ENCODE measurements at places on chromosomes 5 and 9. TPM values are rescaled to one million over a fixed set of nuclear protein-coding genes. Genes with fewer than 3 reads are reported as not detected.

- no peak overlapping the region for H3K4me3 ChIP-seq
- no peak overlapping the region for H3K27ac ChIP-seq
- H3K4me1 ChIP-seq, result no peaks in the 10 kb centered on the region
- H3K36me3 ChIP-seq, result no peaks in the 10 kb centered on the region
- no peaks in the 10 kb centered on the region for H3K27me3 ChIP-seq
Measured at GRCh38 chr5:59850766-59851165, 42.8 kb downstream of the PDE4D start.

GRCh38 chr9:134637696-134638501, 3.7 kb upstream of the COL5A1 start:
- no peaks in the 10 kb centered on the region for H3K36me3 ChIP-seq
- H3K4me1 ChIP-seq, result peaks cover 19% of the 10 kb centered on the region
- H3K27ac ChIP-seq, result no peak overlapping the region
- no peak overlapping the region for H3K4me3 ChIP-seq
- DNase-seq, result peak; percentile 65
- H3K27me3 ChIP-seq, result no peaks in the 10 kb centered on the region

GRCh38 chr5:84383816-84384603, 670 bp downstream of the EDIL3 start:
- H3K4me1 ChIP-seq, result peaks cover 35% of the 10 kb centered on the region
- H3K36me3 ChIP-seq, result no peaks in the 10 kb centered on the region
- DNase-seq, result no peak
- H3K27ac ChIP-seq, result peak overlapping the region; percentile 81
- peak overlapping the region; percentile 48 for H3K4me3 ChIP-seq

DNA sequence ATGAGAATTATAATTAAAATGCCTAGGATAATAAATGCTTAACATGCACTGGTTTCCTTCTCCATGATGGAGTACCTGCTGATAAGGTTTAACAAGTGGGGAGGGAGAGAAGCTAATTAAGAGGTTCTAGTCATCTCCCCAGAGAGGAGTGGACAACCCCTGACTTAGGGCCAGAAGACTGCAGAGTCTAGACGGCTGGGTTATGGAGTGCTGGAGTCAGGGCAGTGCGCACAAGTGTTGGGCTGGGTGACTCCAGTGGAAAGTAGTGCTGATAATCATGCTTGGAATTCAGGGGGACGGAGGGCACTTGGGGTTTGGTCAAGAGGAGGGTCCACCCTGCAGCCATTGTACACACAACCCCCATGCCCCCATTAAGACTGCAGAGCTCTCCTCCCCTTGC, 32.8 kb upstream of the TGFBI start:
- H3K27me3 ChIP-seq, result no peaks in the 10 kb centered on the region
- no peak for DNase-seq
- no peaks in the 10 kb centered on the region for H3K36me3 ChIP-seq

- H3K36me3 ChIP-seq, result no peaks in the 10 kb centered on the region
- DNase-seq, result no peak
- no peak overlapping the region for H3K4me3 ChIP-seq
- no peak overlapping the region for H3K27ac ChIP-seq
- H3K4me1 ChIP-seq, result no peaks in the 10 kb centered on the region
Measured at GRCh38 chr5:12023614-12024241, 119.5 kb upstream of the CTNND2 start.

DNA sequence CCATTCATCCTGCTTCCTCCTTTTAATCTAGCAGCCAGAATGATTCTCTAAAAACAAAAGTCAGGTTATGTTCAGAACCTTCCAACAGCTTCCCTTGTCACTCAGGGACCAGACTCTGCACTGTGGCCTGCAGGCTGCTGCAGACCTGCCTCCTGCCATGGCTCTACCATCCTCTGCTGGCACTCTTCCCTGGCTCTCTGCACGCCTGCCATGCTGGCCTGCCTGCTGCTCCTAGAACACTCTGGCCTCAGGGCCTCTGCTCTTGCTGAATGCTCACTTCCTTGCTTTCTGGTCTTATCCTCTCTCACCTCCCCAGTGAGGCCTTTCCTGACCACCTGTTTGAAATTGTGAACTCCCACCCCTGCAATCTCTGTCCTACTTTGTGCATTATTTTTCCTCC, 149.4 kb downstream of the CD180 start:
- no peaks in the 10 kb centered on the region for H3K27me3 ChIP-seq
- H3K27ac ChIP-seq, result no peak overlapping the region
- H3K4me1 ChIP-seq, result peaks cover 52% of the 10 kb centered on the region
- H3K4me3 ChIP-seq, result no peak overlapping the region
- peak; percentile 48 for DNase-seq
- H3K36me3 ChIP-seq, result no peaks in the 10 kb centered on the region

DNA sequence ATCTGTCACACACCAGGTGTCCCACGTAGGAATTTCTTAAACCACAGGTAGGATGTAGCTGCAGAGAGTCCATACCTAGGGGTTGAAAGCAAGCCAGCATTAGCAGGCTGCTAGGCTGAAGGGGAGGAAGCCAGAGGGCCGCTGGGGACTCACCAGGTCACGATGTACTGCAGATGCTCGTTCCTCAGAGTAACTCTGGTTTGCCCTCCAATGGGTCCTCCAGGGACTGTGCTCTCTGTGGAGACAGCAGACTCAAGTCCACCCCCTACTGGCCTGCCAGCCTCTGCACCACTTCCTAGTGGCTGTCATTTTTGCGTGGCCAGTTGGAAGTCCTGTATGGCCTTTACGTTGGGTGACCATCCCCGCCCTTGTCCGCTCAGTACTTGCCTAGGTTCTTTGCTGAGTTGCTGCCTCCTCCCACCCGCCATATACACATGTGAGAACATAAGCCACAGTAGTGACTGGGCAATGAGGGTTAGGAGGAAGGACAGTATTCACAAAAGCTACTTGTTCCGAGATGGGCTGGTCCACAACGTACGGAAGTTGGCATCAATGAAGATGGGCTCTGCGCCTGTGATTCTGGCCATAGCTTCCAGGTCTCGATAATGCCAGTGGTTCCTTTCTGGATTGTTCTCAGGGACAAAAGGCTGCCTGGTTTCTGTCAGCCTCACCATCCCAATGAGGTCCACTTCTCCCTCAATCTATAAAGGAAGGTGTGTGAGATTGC, 4.1 kb downstream of the RPL7A start:
- H3K4me1 ChIP-seq, result peaks cover 48% of the 10 kb centered on the region
- H3K27me3 ChIP-seq, result no peaks in the 10 kb centered on the region
- H3K4me3 ChIP-seq, result no peak overlapping the region
- H3K36me3 ChIP-seq, result peaks cover 56% of the 10 kb centered on the region
- DNase-seq, result no peak

- H3K27me3 ChIP-seq, result no peaks in the 10 kb centered on the region
- H3K36me3 ChIP-seq, result no peaks in the 10 kb centered on the region
- H3K27ac ChIP-seq, result no peak overlapping the region
- H3K4me3 ChIP-seq, result no peak overlapping the region
- peak; percentile 39 for DNase-seq
Measured at GRCh38 chr5:55572020-55572419, 37.3 kb upstream of the PLPP1 start.

GRCh38 chr9:22147813-22148527, 138.9 kb upstream of the CDKN2B start:
- no peaks in the 10 kb centered on the region for H3K4me1 ChIP-seq
- H3K27me3 ChIP-seq, result no peaks in the 10 kb centered on the region
- H3K36me3 ChIP-seq, result no peaks in the 10 kb centered on the region

- peak overlapping the region; percentile 39 for H3K4me3 ChIP-seq
- no peaks in the 10 kb centered on the region for H3K27me3 ChIP-seq
- H3K27ac ChIP-seq, result no peak overlapping the region
- H3K4me1 ChIP-seq, result peaks cover 20% of the 10 kb centered on the region
- peak; percentile 84 for DNase-seq
Measured at GRCh38 chr9:136372561-136373299, 739 bp downstream of the CARD9 start.

DNA sequence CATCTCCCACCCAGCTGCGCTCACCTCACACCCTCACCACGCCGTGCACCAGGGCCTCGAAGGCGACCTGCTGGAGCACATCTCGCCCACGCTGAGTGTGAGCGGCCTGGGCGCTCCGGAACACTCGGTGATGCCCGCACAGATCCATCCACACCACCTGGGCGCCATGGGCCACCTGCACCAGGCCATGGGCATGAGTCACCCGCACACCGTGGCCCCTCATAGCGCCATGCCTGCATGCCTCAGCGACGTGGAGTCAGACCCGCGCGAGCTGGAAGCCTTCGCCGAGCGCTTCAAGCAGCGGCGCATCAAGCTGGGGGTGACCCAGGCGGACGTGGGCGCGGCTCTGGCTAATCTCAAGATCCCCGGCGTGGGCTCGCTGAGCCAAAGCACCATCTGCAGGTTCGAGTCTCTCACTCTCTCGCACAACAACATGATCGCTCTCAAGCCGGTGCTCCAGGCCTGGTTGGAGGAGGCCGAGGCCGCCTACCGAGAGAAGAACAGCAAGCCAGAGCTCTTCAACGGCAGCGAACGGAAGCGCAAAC, 1.1 kb downstream of the POU4F3 start:
- no peaks in the 10 kb centered on the region for H3K36me3 ChIP-seq
- peak overlapping the region; percentile 3 for H3K4me3 ChIP-seq
- DNase-seq, result no peak
- H3K4me1 ChIP-seq, result peaks cover 3% of the 10 kb centered on the region

DNA sequence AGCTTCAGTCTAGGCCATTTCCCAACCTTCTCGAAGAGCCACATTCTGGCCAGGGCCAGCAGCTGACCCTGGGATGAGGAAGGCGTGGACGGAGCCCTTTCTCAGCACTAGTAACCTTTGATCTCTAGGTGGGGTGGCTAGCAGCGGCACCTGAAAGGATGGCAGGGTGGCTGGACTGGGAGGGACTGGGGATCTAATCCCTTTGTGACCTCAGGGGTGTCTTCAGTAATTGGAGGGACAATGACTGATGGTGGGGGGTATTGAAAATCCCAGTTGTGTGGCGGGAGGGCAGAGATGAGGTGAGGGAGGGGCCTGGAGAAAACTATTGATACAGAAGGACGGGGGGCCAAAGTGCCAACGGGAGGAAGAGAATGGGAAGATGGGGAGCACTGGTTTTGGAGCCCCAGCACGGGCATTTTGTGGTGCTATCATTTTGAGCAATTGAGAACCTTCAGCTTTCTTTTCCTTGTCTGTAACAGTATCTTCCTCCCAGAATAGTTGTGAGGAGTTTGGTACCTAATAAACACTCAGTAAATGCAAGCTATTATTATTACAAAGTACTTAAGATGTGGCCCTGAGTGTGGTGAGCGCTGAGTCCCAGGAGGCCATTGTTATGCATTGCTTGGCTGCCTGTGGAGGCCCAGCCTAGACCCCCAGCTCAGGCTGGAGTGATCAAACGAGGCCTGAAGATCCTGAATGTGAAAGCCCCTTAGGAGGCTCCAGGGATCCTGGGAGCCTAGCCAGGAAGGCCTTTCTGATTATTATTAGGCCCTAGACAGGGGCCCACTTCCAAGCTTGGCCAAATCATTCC, 37.3 kb upstream of the UBE2D2 start:
- no peak overlapping the region for H3K4me3 ChIP-seq
- no peaks in the 10 kb centered on the region for H3K4me1 ChIP-seq
- H3K27ac ChIP-seq, result no peak overlapping the region
- DNase-seq, result no peak

DNA sequence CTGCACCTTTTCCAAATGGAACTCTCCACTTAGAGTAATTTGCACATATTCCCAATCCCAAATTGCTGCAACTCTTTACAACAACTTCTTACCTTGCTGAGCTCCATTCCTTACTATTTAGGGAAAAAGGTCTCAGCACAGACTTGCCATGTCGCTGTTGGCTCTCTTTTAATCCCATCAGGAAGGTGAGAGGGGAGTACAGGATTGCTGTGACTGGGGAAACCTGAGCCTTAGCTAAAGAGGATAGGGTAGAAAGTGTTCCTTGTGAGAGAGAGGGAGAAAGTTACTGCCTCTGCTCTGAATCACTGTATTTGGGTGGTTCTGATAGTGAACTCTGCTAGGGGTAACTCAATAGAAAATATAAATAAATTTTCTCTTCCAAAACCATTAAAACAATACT, 43.7 kb upstream of the GABRA1 start:
- no peaks in the 10 kb centered on the region for H3K4me1 ChIP-seq
- no peaks in the 10 kb centered on the region for H3K36me3 ChIP-seq
- no peak overlapping the region for H3K4me3 ChIP-seq
- H3K27me3 ChIP-seq, result no peaks in the 10 kb centered on the region

DNA sequence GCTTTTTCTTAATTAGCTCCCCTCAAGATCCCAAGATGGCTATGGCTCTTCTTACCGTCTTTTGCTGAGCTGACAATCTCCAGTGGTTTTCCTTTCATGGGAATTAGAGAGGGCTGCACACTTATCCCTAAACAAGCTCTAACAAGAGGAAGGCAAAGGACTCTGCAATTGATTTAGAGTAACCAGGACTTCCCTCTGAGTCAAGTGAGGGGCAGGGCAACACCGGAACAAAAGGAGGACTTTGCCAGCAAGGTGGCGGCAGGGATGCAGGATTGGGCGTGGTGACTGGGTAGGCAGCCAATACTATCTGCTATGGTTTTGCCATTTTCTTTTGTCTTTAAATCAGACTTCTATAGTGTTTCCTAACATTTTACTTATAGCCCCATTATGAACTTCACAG, 9.8 kb downstream of the SLC44A1 start:
- no peak overlapping the region for H3K27ac ChIP-seq
- peaks cover 25% of the 10 kb centered on the region for H3K4me1 ChIP-seq
- DNase-seq, result peak; percentile 42
- no peak overlapping the region for H3K4me3 ChIP-seq
- no peaks in the 10 kb centered on the region for H3K27me3 ChIP-seq

- no peaks in the 10 kb centered on the region for H3K4me1 ChIP-seq
- DNase-seq, result no peak
- peaks cover 16% of the 10 kb centered on the region for H3K27me3 ChIP-seq
- H3K27ac ChIP-seq, result no peak overlapping the region
- no peaks in the 10 kb centered on the region for H3K36me3 ChIP-seq
Measured at GRCh38 chr5:82570-82969, 9.4 kb upstream of the PLEKHG4B start.

- H3K4me3 ChIP-seq, result no peak overlapping the region
- H3K4me1 ChIP-seq, result no peaks in the 10 kb centered on the region
- DNase-seq, result no peak
- no peak overlapping the region for H3K27ac ChIP-seq
Measured at GRCh38 chr9:37692622-37693221, 42.0 kb downstream of the FRMPD1 start.

PCDHB15 gene
- 2.2 TPM for total RNA-seq

AHRR gene
- total RNA-seq, result 0.92 TPM

ECSCR gene
- not detected for total RNA-seq

NOXA1 gene
- total RNA-seq, result 43.2 TPM

REEP2 gene
- 4.5 TPM for total RNA-seq

PCDHA7 gene
- 0.92 TPM for total RNA-seq

SHISAL2B gene
- total RNA-seq, result not detected

Measured in stomach (tissue), 19 donors.